CD4-positive, alpha-beta memory T cell (primary cell): ENCODE measurements at places on chromosomes 4 and X.

- no peak for DNase-seq
Measured at GRCh38 chr4:151798678-151799416, 38.0 kb upstream of the GATB start.

DNA sequence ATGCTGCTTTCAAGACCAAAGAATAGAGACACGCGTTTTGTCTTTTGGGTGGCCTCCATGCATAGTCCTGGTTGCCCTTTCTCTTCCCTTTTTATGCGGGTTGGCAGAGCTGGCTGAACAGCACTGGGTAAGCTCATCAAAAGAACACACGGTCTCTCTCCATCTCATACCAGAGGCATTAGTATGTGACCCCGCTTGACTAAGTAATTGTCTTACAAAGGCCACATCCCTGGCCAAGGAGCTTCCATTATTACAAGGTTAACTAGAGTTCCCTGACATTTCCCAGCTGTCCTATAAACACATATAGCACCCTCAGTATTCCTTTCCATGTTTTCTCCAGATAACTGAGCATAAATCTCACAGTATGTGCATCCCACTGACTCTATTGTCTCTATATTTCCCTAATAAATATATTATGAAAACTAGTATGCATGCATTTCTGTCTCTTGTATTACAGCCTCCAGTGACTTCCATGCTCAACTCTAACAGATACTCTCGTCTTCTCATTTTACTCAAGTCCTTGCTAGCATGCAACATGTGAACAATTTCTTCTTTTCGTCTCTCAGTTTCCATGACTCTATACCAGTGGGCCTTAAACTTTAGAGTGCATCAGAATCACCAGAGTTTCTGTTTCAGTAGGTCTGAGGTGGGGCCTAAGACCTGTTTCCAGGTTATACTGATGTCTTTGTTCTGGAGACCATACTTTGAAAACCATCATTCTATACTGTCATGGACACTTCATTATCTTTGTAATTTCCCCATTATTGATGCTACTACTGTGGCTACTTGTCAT is 247.7 kb upstream of the ARSJ start:
- DNase-seq = no peak

DNA sequence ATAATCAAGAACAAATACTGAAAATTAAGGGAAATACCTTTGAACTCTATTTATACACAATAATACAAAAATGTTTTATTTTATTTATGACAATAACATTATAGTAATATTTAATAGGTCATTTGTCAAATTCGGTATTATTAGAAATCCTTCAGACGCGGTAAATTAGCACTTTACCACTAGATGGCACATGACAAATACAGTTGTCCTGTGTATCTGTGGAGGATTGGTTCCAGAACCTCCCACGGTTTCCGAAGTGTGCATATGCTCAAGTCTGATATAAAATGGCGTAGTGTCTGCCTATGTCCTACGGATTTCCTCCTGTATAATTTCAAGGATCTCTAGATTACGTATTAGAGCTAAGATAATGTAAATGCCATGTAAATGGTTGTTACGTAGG is 8.1 kb upstream of the LINC00632 start:
- DNase-seq = no peak

DNA sequence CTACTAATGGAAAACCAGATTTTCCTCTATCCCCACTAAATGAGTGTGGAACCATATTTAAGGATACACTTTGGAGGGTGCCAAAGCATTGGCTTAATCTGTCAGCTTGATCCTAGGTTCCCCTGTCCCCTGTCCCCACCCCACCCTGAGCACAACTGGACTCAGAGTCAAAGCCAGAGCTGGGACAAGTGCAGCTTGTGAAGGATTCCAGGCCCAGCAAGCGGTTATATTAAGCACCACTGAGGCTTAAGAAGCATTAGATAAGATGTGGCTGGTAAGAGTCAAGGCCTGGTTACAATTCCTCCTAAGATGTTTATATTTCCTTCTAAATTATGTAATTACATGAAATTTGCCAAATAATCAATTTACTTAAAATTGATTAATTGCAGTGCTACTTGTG is 350.0 kb upstream of the GATB start:
- DNase-seq = no peak

- DNase-seq = no peak
Measured at GRCh38 chrX:74449937-74450330, 28.6 kb downstream of the SLC16A2 start.

- DNase-seq = no peak
Measured at GRCh38 chr4:113411496-113411938, 350.0 kb downstream of the CAMK2D start.

- DNase-seq = no peak
Measured at GRCh38 chrX:40056420-40056819, 41.3 kb downstream of the BCOR start.

DNA sequence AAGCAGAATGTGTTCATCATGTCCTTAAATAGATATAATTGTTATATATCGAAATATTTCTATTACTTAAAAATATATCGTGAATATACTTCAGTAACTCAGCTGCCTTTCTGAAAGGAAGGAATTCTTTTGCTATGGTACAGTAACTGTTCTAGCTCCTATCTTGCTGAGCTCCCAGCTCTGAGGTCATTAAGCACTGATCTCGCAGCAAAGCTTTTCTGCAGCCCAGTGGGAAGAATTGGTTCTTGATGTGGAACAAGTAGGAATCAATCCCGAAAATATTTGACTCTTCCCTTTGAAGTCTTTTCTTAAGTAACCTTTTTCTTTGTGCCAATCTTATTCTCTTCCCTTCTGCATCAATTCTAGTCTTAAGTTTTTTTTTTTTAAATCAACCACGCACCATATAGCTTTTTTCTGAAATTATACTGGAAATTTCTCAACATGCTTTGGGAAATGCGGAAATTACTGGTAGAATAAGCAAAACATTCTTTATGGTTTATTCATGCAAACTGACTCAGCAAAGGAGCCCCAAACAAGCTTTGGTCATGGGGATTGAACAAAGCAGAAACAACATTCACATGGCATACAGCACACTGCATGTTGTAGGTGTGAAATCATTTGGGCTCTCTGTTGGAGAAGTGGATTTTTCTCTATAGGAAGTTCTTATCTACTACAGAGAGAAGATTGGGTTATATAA is 428.9 kb upstream of the GNPDA2 start:
- no peak for DNase-seq

- DNase-seq = no peak
Measured at GRCh38 chr4:16117164-16117563, 33.3 kb upstream of the PROM1 start.

DNA sequence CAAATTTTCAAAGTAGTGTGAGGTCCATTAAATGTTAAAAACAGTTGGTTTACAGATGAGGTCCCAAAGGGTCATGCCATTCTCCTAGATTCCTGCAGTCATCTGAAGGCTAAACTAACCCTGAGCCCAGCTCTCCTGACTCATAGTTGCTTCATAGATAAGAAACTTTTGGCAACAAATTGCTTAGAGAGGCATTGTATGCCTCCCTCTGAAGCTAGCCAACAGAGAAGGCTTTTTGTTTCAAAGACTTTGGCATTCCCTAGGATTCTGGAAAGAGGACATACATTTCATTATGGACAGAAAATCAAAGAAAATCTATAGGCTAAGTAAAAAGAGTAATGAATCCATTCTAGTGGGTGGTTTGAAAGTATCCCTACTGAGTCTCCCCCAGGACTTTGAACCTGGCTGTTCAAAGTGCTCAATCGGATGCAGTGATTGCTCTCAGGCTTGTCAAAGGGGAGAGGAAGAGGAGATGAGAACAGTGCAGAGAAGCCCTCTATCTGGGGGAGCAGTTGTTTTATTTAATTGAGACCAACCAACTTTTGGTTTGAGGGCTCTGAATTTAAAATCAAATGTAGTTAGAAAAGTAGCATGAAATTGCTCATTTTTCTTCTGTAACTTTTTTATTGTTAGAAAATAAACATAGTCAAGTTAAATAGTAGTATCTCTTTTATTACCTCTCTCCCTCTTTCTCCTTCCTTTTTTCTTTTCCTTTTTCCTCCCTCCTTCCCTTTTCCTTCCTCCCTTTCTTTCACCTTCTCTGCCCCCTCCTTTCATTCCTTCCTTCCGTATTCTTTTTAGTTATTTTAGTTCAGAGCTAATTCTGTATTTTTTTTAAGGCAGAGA is 72.3 kb upstream of the ZNF518B start:
- DNase-seq = no peak
